ENCODE measurements at places on chromosomes 3 and 15. TPM values are rescaled to one million over a fixed set of nuclear protein-coding genes. Genes with fewer than 3 reads are reported as not detected.

ZBED2 gene
- 1.0 TPM for total RNA-seq

DOCK3 gene
- 0.36 TPM for total RNA-seq

LMLN gene
- 4.4 TPM for total RNA-seq

RBM5 gene
- total RNA-seq: 62.9 TPM

DNA sequence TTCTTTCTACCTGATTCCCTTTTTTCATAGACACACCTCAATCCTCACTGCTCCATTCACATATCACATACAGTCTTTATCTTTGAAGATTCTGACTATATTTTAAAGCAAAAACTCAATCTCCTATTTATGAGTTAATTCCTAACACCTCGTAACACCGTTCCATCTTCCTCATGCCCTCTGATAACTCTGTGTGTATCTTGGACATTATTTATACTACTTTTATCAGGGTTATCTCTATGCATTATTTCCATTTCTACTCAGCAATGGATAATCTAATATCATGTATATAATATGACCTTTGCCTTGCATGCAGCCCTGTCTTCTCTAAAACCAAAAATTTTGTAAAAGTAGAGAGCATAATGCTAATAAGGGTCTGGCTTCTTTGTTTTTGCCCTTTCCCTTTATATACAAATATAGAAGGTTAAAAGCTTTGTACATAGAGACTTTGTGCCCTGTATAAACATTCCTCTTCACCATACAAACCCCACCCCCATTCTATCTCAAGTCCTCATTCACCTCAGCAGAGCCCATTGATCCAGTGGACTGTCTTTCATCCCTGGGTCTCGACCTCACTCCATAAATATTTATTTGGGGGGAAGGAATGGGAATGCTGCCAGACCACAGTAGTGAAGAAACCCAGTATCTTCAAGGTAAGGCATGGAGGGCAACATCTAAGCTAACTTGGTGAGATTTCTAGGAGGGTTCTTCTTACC, 21.8 kb downstream of the TRIM42 start:
- no peak for DNase-seq

- DNase-seq: no peak
These were observed 534.5 kb upstream of the KCNMB2 start for GRCh38 chr3:178001670-178002101.

Measured in Daoy (cell line).